ENCODE measurements at places on chromosomes 13 and 19.

- DNase-seq: no peak
Observed at GRCh38 chr19:5951338-5951861, 26.5 kb downstream of the RANBP3 start.

- DNase-seq: no peak
Observed at GRCh38 chr19:17557466-17557865, 2.0 kb downstream of the COLGALT1 start.

DNA sequence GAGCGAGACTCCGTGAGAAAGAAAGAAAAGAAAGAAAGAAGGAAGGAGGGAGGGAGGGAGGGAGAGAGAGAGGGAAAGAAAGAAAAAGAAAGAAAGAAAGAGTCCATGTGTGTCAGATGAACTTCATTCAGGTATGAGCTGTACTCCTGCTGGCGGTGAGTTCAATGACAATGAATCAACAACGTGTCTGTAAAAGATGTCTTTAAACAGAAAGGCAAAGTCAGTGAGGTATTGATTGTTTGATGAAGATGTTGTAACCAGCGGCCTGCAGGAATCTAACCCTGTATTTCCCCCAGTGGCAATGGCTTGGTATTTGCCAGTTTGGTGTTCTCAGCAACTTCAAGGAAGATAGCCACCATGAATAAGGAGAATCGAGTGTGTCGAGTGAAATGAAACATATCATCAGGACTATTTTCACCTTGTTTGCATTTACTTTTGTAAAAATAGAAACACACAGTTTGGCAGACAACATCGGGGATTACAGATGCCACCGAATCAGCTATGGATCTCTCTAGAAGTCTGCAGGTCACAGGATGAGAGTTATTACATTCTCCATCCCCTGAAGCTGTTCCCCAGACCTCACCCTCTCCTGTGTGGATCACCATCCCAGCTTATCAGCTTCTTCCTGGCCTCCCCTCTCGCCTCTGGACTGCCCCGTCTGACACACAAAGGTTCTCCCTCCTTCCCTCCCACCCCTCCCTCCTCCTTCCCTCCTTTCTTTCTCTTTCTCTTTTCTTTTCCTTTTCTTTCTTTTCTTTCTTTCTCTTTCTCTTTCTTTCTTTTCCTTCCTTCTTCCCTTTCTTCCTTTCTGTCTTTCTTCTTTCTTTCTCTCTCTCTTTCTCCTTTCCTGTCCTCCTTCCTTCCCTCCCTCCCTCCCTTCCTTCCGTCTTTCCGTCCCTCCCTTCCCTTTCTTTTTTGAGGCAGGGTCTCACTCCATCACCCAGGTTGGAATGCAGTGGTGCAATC is 8.2 kb upstream of the SBK3 start:
- no peak for DNase-seq

DNA sequence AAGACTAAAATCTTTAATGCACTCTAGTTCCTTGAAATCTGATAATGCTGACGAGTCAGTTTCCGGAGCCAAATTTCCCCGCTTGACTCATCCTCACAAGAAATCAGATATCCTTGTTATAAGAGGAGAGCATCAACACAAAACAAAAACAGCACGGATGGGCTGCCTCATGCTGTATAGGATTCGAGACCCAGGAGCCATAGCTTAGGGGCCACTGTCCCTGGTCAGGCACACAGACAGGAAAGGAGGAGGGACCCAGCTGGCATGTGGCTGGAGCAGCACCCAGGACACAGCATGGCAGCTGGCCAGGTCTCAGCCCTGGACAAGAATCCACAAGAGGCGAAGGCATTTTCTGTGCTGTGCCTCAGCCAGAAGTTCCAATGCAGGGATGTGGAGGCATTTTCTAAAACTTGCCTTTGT is 110.2 kb upstream of the SPATA13 start:
- DNase-seq: no peak

- no peak for DNase-seq
Observed at GRCh38 chr13:28495538-28496187, 735 bp upstream of the FLT1 start.

DNA sequence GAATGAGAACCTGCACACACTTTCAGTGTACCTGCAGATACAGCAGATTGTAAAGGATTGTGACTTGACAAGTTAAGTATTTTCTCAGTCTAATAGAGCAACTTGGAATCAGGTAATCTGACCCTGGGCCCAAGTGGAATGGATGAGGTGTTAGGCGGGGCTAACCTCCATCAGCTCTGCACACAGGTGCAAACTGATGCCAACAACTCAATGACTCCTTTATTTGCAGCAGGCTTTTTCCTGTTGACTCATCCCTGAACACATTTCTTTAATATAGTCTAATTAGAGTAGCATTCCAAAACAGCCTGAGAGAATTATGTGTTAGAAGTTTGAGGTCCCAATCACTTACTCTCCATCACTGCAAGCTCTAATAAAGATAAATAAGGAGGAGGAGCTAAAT is 48.8 kb downstream of the TPT1 start:
- no peak for DNase-seq

DNA sequence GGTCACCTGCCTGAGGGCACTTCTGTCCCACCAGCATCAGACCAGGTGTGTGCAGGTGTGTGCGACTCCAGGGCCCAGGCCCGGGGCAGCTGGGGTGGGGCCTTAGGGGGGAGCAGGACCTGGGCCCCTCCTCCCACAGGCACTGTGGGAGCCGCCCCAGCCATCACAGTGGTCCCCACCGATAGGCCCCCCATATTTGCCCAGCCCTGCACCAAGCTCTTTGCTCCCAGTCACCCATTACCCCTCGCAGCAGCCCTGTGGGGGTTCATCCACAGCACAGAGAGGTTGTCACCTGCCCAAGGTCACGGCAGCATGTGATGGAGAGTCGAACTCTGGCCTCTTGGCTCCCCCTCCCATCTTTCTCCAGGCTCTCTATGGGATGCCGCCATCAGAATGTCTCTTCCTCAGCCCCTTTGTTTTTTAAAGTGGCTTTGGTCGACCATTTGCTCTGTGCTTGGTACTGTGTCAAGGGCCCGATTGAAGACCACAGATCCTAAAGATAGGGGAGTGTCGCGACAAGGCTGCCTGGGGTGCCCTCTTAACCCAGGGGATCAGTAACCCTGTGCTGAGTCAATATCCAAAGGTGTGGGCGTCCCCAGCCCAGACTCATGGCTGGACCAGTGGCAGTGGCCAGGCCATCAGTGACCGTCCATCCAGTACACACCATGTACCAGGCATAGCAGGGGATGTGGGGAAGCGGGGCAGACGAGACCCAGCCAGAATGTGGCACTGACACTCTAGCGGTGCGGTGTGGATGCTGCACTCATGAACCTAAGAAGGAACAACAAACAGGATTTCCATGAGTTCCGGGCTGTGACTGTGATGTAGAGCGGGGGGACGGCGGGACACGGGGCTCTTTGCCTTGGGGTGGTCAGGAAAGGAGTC is 28.3 kb upstream of the NCCRP1 start:
- no peak for DNase-seq

GRCh38 chr13:49023431-49023830 is 47.7 kb downstream of the FNDC3A start:
- no peak for DNase-seq

- DNase-seq: no peak
Observed at GRCh38 chr19:15268192-15268927, 36.1 kb upstream of the EPHX3 start.

DNA sequence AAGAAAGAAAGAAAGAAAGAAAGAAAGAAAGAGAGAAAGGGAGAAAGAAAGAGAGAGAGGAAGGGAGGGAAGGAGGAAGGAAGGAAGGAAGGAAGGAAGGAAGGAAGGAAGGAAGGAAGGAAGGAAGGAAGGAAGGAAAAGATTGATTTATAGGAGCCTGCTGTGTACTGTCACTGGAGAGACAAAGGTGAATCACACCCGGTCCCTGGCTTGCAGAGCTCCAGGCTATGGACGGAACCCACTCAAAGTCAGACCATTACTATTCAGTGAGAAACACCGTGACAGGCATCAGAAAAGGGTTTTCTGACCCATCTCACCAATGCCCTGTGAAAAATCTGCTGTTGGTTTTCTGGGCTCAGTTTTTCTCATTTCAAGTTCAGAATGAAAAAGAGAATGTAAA is 7.3 kb upstream of the CEACAM6 start:
- DNase-seq: no peak

Measured in activated T-helper 1 cell treated with Interleukin-2 at 50 U/mL for 16 hours (primary cell).